CMK (cell line): ENCODE measurements at places on chromosomes 12 and 14.

GRCh38 chr12:70796989-70797388 lies 123.5 kb downstream of the PTPRR start:
- DNase-seq = no peak

GRCh38 chr12:100199347-100200149 lies 1.1 kb upstream of the ACTR6 start:
- DNase-seq = no peak

- no peak for DNase-seq
Measured at GRCh38 chr14:84789012-84789411, 740.9 kb upstream of the FLRT2 start.

DNA sequence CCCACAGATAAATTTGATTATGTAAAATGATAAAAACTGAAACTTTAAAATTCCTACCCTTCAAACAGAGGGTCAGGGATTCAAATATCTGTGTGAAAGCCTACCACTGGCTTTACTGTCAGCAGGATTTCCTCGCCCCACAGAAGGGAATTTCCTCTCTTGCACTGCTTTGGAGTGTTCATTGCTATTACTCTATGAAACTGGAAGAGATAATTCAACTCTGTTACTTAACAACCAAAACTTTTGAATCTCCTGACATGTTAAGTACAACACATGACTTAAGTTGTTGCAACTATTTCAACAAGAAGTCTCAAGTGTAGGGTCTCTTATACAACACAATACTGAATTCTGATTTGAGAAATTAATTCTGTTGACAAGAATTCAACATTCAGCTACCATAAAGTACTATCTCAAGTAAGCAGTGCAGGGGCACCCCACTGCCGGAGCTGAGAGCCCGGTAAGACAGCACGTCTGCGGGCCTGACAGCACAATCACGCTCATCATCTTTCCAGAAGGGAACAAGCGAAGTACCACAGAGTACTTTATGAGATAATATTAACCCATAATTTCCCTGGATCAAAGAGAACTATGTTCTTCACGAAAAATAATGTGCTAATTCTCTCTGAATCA lies 22.9 kb downstream of the DICER1 start:
- DNase-seq = no peak

GRCh38 chr14:89367779-89368120 lies 49.3 kb downstream of the FOXN3 start:
- no peak for DNase-seq

- no peak for DNase-seq
Measured at GRCh38 chr12:75781532-75782046, 250.0 kb downstream of the PHLDA1 start.

DNA sequence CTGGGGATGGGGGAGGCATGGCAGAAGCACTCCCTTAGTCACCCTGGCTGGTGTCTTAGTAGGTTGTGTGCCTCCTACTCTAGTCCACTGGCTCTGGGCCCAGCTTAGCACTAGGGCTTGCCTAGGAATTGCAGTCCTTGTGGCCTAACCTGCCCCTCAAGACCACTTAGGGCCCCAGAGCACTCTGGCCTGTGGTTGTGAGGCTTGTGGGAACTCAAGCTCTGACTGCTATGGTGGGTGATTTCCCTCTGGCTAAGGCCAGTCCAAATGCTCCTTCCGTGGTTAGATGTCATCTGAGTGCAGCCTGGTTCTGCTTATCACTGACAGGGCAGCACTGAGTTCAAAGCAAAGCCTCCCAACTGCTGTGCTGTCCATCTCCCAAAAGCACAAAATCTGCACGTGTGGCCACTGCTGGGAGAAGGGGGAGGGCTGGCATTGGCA lies 20.2 kb downstream of the FGD4 start:
- DNase-seq = peak; percentile 79

- no peak for DNase-seq
Measured at GRCh38 chr14:69708586-69709560, 58.1 kb upstream of the SRSF5 start.

- no peak for DNase-seq
Measured at GRCh38 chr12:23744696-23745095, 204.8 kb downstream of the SOX5 start.

DNA sequence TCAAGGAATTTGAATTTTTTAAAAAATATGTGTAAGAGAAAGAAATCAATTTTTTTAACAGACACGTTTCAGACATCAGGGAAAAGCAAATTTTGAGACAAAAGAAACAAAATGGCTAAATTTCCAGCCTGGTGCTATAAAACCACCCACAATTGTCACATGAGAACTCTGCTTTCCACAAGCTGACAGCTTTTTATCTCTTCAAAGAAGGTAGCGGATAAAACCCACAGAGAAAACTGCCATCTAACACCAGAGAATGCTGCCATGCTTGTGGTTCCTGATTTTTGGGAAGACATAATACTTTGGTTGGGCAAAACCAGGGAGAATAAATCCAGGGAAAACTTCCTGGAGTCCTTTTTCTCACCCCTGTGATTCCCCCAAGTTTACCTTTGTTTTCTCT lies 10.3 kb upstream of the ITPR2 start:
- DNase-seq = no peak

DNA sequence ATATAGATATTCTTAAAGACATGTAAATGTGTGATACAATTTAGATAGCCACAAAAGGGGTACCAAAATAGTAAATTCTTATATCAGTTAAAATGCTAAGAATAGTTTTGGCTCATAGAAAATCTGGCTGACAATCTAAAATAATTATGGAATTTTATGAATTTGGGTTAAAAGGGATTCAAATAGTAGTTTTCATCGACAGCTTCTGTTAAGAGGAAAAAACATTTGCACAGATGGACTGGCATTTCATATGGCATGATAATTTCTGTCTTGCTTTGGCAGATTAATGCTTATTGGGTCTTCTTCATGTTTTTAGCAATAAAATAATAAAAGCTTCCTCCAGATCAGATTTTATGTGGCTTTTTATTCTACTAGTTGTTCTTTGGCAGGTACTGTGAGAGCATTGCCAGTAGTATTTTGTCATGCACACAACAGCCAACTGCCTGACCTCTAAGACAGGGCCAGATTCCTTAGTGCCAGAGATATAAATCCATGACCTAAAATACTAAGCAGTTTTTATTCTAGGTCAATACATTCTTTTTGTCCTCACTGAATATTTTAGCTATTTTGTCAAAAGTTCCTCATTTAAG lies 9.1 kb downstream of the ABCD2 start:
- DNase-seq = no peak

DNA sequence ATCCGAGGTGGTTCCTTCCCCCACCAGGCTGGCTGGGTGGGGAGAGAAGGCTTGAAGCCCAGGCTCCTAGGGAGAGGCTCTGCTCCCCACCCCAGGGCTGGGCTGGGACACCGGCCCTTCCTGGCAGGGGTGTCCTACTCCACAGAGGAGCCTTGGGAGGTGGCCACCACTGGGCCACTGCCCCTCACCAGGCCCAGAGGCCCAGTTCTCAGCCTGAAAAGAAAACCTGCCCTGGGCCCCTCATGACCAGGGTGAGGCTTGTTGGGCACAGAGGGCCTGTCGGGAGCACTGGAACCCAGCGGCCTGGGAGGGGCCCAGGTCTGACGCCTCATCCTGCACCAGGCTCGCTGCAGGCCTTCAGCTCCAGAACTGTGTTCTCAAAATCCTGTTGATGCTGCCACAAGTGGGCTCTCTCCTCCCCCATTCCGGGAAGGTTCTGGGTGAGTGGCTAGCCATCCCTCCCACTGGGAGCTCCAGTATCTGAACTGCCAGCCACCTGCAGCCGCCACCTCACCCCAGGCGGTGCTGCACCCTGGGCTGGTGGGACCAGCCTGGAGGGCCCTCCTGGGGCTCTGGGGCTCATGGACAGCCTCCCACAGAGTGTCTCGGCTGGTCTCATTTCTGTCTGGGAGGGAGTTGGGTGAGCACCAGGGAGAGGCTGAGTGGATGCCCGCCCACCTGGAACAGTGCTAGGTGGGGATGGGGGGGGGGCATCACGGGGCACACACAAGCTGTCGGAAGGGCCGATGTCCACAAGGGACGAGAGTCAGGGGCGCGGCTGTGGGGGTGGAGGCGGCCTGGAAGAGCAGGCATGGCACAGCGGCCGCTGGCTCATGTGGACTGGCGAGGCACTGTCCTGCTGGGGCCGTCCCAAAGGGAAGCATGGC lies 11.8 kb downstream of the BAG5 start:
- no peak for DNase-seq

DNA sequence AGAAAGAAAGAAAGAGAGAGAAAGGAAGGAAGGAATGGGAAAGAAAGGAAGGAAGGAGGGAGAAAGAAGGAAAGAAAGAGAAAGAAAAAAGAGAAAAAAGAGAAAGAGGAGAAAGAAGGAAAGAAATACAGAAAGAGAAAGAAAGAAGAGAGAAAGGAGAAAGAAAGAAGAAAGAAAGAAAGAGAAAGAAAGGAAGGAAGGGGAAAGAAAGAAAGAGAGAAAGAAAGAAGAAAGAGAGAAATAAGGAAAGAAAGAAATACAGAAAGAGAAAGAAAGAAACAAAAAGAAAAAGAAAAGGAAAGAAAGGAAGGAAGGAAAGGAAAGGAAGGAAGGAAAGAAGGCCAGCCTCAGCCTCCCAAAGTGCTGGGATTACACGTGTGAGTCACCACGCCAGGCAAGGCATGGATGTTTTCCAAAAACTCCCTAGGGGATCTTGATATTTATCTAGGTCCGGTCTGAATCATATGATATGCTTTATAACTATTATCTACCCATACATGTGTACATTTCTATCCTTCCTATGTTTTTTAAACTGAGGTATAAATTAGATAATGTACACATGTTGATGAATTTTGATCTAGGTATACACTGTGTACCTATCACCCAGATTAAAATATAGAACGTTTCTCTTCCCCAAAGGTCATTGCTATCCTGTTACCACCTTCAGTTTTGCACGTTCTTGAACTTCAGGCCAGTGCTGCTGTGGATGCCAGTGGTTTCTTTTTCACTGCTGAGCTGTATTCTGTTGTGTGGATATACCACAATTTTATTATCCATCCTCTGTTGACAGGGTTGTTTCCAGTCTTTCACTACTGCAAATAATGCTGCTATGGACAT lies 177.9 kb downstream of the RBM19 start:
- DNase-seq = no peak

- no peak for DNase-seq
Measured at GRCh38 chr14:39228509-39229221, 5.0 kb upstream of the MIA2 start.

DNA sequence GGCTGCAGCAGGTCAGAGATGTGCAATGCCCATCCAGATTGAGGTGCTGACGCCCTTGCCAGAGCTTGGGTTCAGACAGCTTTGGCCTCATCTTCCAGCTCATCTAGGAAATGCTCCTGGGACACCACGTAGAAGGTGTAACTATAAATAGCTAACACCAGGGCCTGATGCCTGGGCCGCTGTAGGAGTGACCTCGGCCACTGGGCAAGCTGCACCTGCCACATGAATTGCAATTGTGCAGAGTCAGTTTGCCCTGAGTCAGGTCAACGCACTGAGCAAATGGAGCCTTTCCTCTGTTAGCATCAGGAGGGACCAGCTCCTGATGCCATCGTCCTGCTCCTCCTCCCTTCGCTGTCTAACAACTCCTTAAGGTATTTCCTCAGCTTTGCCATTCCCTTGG lies 17.4 kb upstream of the DNM1L start:
- no peak for DNase-seq

DNA sequence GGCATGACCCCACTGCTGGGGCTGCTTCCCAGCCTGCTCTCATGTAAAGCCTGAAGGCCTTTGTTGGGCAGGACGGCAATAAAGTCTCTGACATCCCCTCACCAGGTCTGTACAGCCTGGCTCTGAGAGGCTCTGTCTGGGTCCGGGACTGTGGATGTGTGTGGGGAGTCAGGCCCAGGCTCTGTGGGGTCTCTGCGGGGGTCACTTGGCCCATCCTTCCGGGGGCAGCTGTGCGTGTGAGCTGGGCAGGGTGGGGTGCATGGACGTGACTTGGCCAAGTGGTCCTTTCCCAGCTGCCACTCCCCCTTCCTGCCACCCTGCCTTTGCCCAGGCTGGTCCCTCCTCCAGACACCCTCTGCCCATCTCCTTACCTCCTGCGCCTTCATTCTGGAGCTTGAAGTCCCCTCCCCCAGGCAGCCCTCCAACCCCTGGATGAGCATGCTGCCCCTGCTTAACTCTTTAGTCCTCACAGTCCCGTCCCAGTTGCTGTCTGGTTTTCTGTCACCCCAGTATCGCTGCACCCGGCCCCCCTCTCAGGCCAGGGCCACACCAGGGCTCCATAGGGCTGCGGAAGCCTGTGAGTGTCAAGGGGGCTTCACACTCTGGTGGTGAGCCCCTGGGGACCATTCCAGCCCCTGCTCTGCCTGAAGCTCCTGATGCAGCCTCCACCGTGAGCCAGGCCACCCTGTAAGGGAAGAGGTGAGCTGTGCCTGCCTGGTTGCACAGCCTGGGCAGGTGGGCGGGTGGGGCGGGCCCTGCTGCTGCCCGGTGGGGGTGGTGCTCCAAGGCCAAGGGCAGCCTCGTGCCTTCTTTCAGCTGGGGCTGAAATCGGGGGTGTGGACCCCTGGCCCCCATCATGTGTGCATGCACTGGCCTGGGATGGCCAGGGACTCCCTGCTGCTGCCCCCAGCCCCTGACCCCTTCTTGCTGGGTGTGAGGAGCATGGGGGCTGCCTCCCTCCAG lies 25.5 kb upstream of the KIF26A start:
- DNase-seq = no peak

- no peak for DNase-seq
Measured at GRCh38 chr14:70067810-70068209, 120.9 kb downstream of the SLC8A3 start.

GRCh38 chr14:54554401-54554800 lies 12.5 kb upstream of the SAMD4A start:
- DNase-seq = no peak

DNA sequence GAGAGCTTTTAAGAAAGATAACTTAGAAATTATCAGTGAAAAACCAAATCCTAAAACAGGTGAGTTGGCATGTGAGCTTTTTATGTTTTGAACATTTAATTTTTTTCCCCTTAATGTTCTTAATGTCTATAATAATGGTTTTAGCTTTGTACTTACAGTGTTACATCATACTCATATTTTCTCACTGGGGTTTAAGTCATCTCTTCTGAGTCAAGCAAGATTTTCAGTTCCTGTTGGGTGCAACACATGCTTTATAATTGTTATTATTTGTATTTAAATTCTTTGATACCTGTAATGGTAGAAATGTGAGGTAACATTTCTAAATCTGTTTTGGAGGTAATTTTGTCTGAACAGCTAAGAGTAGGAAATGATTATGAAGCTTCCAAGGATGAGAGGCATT lies 113.0 kb downstream of the PLEKHA5 start:
- DNase-seq = no peak

- peak; percentile 22 for DNase-seq
Measured at GRCh38 chr14:99884834-99885648, 91.8 kb downstream of the EML1 start.

DNA sequence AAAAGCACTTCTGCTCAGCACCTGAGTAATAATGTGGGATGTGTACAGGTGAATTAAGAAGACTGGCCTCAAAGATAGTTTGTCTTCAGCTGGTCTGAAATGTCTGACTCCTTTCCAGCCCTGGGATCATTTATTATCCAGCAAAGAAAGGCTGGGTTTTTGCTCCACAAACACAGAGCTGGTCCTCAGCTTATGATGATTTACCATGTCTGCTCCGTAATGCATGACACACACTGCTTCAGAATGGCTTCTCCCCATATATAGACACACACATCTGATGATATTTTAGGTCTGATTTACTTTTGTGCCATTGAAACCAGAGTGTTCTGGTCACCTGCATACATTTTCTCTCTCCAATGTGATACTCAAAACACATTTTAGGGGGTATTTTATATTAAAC lies 225.0 kb downstream of the SLC25A21 start:
- DNase-seq = no peak

GRCh38 chr12:44460261-44460660 lies 415.9 kb downstream of the NELL2 start:
- no peak for DNase-seq
